Activated CD8-positive, alpha-beta memory T cell treated with anti-CD3 and anti-CD28 coated beads, Interleukin-2, amount 10 ng/mL, durations not matched to agents 7 days and 5 days (primary cell): ENCODE measurements at places on chromosomes 11 and 22. TPM values are rescaled to one million over a fixed set of nuclear protein-coding genes. Genes with fewer than 3 reads are reported as not detected.

Gene MIAT
- total RNA-seq, result 125 TPM

DNA sequence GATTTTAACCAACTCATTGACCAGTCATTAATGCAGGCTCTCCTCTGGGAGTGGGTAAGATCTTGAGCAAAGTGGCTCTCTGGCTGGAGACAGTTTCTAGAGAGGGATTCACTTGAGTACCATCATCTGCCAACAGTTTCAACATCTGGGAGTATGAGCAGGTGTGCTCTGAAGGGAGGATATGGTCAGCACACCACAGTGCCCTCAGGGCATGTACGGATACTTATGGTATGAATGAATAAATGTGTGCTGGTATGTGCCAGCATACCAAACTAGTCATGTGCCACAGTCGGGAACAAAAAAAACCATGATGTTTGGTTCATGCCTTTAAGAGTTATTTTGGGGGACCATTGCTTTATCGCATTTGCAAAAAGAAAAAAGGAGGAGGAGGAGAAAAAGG is 1197.5 kb upstream of the TENM4 start:
- no peak for DNase-seq

DNA sequence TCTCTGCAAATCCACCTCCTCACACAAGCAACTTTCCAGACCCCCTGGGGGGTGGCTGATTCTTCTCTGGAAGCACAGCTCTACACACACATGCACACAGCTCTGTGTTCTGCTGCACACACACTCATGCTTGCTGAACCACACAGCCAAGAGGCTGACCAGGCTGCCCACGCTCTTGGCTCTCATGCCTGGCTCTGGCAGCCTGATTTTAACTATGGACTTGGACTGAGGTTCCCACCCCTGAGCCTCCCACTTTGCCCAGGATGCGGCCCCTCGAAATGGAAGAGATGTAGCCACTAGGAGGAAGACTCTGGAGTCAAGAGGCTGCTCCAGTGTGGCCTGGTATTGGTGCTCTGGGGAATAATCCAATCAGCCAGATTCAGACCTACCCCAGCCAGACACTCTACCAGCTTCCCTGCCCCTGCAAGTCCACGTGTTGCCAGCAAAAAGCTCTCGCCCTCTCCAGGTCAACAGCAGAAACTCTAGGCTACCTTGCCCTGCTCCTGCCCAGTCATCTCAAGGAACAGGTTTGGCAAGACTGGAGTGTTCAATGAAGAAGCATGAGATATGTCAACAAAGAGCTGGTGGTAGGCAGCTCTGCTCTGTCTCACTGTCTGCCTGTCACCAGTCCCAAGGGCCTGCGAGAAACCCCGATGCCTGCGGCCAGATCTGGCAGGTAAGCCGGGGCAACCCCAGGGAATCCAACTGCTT is 8.8 kb upstream of the CASTOR1 start:
- DNase-seq, result no peak

GRCh38 chr11:34348919-34349318 is 8.9 kb downstream of the ABTB2 start:
- no peak for DNase-seq

DNA sequence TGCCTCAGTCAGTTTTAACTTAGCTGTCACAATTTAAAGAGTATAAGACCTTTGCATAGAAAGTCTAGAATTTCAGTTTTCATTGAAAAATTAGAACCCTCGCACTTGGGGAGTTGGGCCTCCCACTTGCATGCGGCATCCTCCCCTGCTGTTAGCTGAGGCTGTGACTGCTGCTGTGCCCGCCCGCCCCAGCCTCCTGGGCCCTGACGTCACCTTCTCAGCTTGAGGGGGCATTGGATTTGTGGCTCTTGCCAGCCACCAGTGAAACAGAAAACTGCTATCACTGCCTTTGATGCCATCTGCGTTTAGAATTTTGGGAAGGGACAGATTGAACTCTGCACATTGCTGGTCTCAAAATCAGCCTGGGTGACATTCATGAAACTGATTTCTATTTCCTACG is 108.7 kb downstream of the CTTN start:
- no peak for DNase-seq

DNA sequence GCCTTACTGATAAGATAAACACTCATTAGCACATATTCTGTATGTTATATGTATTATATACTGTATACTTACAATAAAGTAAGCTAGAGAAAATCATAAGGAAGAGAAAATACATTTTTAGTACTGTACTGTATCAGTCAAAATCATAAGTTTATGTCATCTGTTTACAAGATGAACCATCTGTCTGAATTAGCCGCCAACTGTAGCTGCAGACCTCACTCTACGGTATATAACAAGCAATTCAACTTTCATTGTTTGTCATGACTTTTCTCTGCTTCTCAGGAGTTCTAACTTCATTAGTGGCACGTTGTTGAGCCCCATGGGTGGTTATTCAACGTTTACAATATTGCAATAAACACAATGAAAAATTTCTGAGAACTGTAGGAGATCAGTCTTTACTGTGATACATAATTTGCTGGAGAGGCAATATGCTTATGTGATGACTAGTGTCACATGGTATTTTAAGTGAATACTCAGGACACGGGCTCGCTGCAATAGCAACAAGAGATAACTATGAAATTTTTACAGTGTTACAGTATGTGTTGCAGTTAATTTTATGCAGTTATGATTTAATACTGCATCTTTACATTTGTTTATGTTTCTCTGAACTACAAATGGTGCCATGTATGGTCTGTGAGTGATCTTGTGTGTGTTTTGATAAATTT is 132.2 kb upstream of the CTSC start:
- DNase-seq, result no peak
